ENCODE measurements at places on chromosomes 12 and 14.

DNA sequence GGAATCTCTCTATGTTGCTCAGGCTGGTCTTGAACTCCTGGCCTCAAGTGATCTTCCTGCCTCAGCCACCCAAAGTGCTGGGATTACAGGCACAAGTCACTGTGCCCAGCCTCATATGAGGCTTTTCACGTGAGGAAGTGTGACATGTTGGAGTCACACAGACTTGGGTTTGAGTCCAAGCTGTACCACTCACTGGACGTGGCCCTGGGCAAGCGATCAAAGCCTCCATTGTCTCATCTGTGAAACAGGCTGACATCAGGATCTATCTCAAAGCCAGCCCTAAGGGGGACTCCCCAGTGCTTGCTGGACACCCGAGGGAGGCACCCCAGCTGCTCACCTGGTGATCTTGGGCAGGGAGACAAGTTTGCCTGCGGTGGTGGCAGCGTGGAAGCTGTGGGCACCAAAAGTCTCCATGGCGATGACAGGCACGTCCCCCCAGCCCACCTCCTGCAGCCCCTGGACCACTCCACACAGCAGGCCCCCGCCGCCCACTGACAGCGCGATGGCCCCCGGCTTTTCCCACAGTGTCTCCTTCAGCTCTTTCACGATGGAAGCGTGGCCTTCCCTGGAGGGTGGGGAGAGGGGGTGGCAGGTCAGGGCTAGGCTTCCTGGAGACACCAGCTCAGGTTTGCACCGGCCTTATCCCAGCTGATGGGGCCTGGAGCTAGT lies 6.7 kb downstream of the SDS start:
- DNase-seq, result no peak

GRCh38 chr14:65044596-65044959 lies 57.7 kb downstream of the MAX start:
- peak; percentile 16 for DNase-seq

DNA sequence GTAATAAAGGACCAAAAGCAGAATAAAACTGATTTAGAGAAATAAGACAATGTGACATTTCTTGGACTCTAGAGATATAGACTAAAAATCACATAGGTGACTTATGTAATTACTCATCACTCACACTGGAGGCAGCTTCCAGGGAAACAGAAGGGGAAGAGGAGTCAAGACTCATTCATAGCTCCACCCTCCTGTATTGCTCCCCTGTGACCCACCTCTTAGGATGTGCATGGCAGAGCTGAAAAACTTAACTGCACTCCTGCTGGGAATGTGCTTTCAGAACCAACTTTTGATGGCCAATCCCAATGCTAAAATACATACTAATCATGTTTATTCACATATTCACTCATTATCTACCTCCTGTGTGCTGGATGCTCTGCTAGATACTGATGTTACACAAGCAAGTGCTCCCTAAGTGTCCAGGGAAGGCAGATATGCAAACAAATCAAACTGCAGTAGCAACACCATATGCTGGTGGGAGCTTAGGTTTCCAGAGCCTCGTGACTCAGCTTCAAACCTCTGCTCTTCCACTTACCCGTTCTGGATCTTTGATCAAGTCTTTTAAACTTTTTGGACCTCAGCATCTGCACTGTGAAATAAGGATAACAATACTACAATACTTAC lies 316.1 kb downstream of the GALC start:
- DNase-seq, result no peak

GRCh38 chr12:46264057-46264456 lies 4.8 kb downstream of the SLC38A1 start:
- DNase-seq, result no peak

GRCh38 chr14:105154476-105154871 lies 14.1 kb downstream of the JAG2 start:
- DNase-seq, result no peak

- peak; percentile 31 for DNase-seq
Measured at GRCh38 chr12:116142936-116143898, 134.3 kb downstream of the MED13L start.

Measured in activated CD8-positive, alpha-beta T cell treated with anti-CD3 and anti-CD28 coated beads for 36 hours (primary cell).